Stimulated activated CD4-positive, alpha-beta T cell treated with anti-CD3 and anti-CD28 coated beads, TNF-alpha, amount 100 ng/mL, for 48 hours (primary cell): ENCODE measurements at places on chromosomes 4 and X.

DNA sequence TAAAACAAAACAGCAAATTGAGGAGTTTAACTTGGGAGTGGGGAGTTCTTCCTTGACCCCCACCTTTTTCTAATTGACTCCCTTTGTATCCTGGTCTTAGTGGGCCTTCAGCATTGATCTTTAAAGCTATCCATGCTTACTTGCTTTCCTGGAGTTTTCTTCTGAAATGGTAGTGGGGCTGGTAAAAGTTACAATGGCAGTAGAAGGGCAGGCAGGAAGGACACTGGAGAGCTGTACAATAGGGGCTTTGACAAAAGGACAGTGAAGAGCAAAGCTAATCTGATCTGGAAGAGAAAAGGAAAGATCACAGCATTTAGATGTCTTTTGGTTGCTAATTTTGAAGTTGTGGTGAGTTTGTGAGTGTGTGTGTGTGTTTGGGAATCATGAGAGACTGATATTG is 111.5 kb downstream of the MID1 start:
- no peak for DNase-seq

DNA sequence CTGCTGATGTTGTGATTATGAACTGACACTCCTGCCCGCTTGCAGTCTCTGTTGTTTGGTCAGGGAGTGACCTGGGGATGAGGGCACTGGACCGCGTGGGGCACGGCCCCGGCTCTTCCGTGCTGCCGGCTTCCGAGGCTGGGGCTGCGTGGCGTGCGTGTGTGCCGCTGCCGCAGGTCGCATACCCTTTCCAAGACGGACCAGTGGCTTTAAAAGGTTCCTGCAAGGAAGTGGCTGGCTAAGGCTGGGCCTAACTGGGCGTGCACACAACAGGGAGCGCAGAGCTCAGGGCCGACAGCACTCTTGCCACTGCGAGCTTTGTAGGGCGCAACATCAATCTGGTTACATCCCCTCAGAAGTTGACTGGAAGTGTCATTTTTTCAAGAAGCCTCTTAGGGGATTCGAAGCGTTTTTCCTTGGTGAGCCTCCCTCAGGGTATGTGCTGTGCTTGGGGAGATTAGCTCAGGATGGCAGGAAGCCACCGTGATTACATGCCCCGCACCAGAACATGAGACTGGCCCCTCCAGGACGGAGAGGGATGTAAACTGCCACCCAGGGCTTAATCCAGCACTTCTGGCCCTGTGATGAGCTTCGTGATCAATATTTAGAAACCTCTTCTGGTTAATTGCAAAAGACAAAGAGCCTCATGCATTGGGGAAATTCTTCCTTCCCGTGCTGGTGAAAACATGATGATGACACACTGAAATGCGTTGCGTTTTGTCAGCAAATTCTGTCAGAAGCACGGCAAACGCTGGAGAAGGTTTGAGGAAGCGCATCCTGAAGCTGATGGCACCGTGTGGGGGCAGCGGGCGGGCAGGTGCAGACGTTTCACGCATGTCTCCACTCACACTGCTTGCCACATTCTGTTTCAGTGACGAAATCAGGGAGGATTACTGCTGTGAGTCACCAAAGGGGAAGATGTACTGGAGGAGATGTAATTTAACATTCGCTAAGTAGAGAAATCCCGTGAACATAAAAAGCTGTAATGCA is 11.1 kb downstream of the MAEA start:
- no peak for DNase-seq

DNA sequence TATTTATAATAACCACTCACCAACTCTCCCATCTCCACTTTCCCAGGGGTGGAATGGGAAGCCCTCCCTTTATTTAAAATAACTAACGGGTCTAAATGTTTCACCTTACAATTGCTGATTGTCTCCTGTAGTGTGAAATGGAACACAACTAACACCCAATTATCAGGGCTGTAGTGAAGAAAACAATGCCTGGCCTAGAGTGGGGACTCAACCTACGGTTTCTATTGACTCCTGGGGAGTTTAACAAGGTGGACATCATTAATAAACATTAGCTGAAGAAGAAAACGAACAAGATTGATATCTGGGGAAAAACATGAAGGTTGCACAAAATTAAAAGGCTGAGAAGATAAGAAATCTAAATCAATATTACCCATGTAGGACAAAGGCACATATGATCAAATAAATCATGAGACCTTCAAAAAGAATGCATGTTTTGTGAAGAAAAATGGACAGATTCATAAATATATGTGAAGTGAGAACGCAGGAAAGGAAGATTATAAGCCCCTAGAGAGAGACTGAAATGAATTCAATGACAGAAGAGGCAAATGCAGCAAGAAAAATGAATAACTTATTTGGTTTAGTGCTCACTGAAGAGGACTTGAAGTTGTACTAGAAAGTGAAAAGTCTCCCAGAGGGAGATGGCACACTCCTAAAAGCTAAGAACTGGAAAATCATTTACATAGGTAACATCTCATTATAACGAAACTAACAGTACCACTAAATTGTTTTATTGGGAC is 593.0 kb upstream of the AADAT start:
- DNase-seq = no peak

DNA sequence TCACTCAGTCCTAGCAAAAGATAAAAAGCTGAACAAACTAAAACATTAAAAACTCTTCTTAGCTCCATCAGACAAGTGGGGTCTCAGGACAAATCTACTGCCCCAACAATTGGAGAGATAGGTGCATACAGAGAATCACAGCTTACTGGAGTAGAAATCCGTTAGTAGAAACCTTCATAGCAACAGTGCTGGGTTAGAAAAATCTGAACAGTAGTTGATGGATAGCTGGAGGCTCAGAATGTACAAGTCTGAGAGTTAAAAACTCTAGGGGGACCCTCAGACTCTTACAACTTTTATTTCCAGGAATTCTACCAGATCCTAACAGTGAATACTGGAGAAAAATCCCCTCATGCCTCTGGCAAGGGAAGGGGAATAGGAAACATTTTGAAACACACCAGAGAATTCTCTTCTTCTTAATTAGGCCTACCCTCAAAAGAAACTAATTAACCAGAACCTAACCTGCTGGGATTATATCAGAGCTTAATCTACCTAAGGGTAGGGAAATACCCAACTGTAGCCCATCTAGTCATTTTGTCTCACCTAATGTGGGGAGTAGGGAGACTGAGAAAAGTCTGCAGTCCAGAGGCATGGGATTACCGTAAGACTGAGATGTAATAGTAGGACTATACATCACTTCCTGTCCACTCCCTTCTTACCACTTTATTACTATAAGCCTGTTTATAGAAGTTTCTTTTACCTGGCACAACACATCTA is 165.0 kb upstream of the CTSO start:
- no peak for DNase-seq

GRCh38 chrX:105781804-105782203 is 40.5 kb upstream of the NRK start:
- no peak for DNase-seq

DNA sequence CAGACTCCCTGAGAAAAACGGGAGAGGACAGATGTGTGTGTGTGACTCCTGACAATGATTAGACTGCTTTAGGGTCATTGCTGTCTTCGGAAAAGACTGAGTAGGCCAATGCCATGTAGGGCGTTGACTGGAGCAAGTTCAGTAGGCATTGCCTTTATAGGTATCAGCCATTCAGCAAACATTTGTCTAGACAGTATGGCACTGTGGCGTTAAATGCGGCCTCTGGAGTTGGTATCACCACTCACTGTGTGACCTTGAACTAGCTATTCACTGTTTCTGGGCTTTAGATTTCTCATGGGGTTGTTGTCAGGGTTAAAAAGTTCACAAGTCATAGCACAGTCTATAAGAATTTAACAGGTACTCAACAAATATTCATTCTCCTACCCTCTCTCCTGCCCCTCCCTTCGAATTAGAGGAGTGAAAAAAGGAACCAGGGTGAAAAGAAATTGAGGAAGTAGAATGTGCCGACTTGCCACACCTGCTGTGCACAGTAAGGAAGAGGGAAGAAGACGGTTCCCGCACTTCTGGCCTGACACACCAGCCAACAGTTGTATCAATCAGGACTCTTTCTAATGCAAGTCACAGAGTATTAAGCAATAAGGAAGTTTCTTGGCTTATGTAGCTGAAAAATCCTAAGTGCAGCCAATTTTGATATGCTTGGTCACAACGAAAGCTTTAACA is 83.2 kb upstream of the PLAC8 start:
- DNase-seq = no peak

DNA sequence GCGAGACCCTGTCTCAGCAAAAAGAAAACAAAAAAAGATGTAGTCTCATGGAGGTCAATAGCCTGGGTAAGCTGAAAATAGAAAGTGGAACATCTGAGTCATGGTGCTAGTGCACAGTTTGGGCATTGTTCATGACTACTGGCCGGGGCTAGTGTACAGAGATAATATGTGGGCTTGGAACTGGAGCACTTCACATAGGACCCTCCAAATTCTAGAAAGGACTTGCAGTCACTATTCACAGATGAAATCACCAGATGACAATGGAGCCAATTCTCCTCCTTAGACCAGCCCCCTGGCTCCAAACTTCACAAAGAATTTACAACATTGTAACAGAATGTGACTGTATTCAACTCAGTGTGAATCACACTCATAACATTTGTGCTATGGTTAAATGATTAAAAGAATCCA is 367.8 kb upstream of the SLC7A11 start:
- DNase-seq = no peak

- no peak for DNase-seq
Observed at GRCh38 chr4:55012363-55013230, 112.8 kb downstream of the KDR start.

GRCh38 chr4:148441624-148441985 is 609 bp downstream of the NR3C2 start:
- no peak for DNase-seq

DNA sequence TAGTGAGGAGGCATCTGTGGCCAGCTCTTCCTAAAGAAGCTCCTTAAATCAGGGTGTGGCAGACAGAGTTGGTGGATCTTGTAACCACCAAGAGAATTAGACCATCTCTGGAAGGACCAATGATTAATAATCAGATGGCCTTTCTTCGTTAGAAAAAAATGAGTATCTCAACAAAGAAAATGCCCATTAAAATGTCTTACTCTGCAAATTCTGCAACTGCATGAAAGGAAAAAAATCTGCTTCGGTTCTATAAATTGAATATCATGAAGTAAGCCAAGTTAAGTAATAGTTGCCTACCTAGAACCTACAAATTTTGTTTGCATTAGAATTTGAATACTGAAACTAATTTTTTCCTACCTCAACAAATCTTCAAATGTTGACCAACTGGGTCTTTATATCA is 4.2 kb upstream of the DCLK2 start:
- no peak for DNase-seq

- DNase-seq = no peak
Observed at GRCh38 chr4:66628146-66628545, 917.2 kb downstream of the CENPC start.

DNA sequence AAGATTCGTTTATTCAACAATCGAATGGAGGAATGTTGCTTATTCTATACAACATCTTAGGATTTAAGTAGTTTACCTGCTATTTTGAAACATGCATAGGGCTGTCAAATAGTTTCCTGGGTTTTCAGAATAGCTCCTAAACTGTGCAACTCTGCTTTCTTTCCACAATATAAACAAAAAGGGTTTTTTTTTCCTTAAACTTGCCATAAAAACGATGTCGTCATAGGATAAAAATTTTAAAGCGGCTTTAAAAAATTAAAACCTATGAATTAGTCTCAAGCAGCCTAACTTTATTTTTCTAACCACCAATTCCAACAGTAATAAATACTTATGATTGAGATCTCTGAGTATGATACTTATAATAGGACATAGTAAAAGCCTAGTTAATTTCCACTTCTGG is 21.6 kb upstream of the STIM2 start:
- no peak for DNase-seq

- DNase-seq = no peak
Observed at GRCh38 chr4:153485359-153485758, 19.2 kb downstream of the TMEM131L start.

- DNase-seq = no peak
Observed at GRCh38 chrX:154396973-154397887, 947 bp upstream of the RPL10 start.
